SK-N-SH (cell line): ENCODE measurements at places on chromosomes 2 and 18.

- no peak for DNase-seq
Observed at GRCh38 chr2:230457073-230457768, 41.2 kb downstream of the SP100 start.

DNA sequence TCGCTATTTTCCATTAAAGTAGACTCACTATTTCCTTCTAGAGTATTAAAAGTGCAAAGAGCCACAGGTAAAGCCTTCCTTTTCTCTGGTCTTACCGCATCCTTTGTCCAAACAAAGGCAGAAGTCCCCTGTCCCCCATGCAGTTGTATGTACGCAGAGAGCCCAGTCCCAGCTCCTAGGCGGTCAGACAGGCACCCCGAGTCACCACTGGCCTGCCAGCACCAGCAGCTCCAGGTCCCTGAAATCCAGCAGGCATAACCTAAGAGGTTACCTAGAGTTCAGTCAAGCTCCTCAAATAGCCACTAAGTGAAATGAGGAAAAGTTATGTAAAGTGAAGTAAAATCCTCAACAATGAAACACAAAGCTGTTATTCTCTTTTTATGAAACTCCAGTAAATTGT, 60.4 kb upstream of the TWIST2 start:
- no peak for DNase-seq

GRCh38 chr2:26875065-26875634, 27.2 kb downstream of the DPYSL5 start:
- DNase-seq, result no peak

DNA sequence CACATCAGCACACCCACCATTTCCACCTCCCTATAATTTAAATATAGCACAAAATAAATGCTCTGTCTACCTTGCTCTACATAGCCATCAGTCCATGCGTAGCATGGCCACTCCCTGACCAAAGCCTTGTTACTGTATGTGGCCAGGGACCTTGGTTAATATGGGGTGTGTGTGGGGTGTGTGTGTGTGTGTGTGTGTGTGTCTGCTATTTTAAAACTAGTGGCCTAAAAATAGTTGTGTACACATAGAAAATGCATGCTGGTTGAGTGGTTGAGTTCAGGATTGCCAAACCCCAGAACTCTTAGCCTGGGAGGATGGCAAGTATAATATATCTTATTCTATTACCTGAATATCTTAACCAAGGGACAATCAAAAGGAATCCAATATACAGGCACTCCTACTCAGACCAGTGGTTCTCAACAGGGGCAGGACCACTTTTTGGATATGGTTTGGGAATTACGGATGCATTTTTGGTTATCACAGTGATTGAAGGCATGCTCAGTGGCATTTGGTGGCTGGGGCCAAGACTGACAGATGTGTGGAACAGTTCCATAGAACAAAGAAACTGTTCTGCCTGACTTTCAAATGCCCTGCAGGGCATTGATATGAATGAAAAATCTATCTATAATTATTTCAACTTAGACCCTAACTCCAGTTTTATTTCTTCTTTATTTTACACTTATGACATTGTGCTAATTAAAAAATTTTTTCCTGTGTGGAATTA, 72.3 kb upstream of the PSME4 start:
- DNase-seq, result no peak

- DNase-seq, result no peak
Observed at GRCh38 chr2:149183187-149183586, 144.7 kb downstream of the LYPD6B start.

- DNase-seq, result no peak
Observed at GRCh38 chr2:88069117-88069516, 1.5 kb downstream of the SMYD1 start.

GRCh38 chr2:96509114-96509846, 4.1 kb upstream of the NEURL3 start:
- DNase-seq, result peak; percentile 92

- DNase-seq, result no peak
Observed at GRCh38 chr18:78971511-78972245, 7.9 kb upstream of the SALL3 start.

GRCh38 chr2:99159594-99159993, 4.8 kb downstream of the LIPT1 start:
- no peak for DNase-seq

DNA sequence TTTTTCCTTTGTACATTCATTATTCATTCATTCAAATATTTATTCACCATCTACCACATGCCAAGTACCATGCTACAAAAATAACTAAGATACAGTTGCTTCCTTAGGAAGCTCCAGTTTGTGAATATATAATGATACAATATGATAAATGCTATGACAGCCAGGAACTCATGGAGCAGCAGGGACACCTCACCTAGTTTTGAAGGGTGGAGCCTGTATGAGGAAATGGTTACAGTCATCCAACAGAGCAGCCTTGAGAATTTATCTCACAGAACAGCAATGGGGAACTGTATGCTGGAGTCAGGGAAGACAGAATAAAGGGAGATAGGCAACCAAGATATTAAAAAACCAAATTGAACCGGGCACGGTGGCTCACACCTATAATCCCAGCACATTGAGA, 124.0 kb downstream of the OSBPL1A start:
- DNase-seq, result no peak

DNA sequence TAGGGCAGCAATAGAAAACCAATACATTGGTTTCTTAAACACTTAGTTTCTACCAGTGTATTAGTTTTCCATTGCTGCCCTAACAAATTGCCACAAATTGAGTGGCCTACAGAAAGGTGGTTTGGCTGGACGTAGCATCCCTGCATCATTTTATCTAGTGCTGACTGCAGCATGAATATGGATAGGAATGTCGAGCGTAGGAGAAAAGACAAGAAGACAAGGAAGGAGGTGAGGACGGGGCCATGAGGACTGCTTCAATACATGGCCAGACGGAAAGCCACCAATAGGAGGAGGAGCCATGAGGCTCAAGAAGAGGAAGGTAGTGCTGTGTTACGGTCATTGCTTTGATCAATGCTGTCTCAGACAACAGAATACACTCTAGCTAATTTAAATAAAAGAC, 154.5 kb upstream of the NDUFV2 start:
- DNase-seq, result no peak

GRCh38 chr18:79786304-79786703, 11.4 kb upstream of the KCNG2 start:
- no peak for DNase-seq

DNA sequence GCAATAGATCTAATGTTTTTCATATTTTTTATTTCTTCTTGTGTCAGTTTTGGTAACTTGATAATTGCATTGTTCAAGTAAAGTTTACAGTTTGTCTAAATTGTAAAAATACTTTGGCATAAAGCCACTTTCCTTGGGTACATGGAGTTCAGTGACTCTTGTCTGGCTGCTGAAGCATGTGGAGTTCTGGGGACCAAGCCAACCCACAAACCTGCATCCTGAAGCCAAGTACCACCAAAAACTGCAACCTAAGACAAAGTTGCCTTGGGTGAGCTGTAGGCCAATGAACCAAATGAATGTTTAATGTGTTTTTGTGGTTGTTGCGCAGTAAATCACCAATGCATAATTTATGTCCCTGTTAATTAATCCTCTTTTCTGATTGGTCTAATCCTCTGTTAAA, 872.6 kb downstream of the BCL11A start:
- DNase-seq, result no peak

- no peak for DNase-seq
Observed at GRCh38 chr2:44555700-44556099, 194.0 kb downstream of the CAMKMT start.

DNA sequence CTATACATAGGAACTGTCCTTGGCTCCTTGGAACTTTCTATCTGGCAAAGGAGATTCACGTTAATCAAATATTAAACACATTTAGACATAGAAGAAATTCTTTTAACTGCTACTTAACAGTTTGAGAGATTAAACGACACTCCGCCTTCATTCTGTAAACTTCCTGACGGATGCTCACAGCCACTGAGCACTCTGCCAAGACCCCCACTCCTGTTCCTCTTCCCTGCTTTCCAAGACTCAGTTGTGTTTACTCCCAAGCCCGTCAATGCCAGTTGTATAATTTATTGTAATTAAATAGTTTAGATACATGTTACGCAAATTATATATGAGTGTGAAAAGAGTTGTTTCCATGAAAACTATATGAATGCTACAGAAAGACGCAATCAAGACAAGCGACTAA, 321.4 kb upstream of the EPHA4 start:
- DNase-seq, result no peak

DNA sequence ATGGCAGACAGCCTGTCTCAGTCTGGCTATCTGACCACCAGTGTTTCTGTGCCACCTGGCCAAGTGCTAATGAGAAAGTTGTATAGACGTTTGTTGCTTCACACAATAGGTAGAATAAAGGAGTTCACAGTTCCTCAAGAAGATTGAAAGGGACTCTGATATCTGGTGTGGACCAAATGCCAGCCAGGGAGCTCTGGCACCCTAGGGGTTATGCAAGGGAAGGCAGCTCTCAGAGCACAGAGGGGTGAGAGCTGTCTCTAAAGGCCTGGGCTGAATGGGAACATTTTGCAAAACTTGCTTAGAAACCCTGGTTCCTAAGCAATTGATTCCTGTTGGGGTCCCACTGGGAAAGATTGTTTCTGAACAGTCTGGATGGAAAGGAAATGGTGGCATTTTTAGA, 553.8 kb downstream of the EPHA4 start:
- DNase-seq, result no peak

- DNase-seq, result no peak
Observed at GRCh38 chr2:69538872-69539548, 101.8 kb upstream of the NFU1 start.

GRCh38 chr2:60885683-60886082, 4.3 kb downstream of the REL start:
- no peak for DNase-seq

- DNase-seq, result no peak
Observed at GRCh38 chr2:108351889-108352288, 25.9 kb upstream of the SULT1C4 start.

DNA sequence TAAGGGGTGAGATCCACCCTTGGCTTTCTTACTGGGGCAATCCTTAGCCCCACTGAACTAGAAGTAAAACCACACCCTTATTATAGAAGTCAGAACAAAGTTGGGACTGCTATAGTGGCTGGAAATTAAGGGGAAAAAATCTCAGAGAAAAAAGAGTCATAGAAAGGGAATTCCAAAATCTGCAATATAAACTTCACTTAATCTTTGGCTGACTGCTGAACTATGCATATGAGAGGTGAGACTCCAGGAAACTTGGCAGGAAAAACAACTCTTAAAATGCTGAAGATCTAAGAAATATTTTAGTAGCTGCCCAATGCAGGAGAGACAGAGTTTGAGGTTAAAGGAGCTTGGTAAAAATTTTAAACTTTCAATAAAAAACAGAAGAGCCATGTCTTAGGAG, 201.8 kb upstream of the FN1 start:
- DNase-seq, result no peak

DNA sequence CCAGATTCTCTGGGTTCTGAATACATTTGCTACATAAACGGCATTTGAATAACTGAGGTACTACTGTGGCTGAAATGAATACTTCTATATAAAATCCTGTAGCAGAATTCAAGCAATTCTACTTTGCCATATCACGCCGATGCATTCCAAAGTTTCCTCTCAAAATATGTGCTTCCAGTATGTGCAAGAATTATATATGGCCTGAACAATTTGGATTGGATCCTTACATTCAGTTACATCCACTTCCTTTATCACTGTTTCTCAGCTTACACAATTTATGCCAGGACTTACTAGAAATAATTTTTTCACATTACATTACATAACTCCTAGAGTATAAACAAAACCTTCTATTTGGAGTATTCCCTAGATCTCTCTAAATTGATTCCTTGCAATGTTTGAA, 46.3 kb upstream of the STAT4 start:
- no peak for DNase-seq

DNA sequence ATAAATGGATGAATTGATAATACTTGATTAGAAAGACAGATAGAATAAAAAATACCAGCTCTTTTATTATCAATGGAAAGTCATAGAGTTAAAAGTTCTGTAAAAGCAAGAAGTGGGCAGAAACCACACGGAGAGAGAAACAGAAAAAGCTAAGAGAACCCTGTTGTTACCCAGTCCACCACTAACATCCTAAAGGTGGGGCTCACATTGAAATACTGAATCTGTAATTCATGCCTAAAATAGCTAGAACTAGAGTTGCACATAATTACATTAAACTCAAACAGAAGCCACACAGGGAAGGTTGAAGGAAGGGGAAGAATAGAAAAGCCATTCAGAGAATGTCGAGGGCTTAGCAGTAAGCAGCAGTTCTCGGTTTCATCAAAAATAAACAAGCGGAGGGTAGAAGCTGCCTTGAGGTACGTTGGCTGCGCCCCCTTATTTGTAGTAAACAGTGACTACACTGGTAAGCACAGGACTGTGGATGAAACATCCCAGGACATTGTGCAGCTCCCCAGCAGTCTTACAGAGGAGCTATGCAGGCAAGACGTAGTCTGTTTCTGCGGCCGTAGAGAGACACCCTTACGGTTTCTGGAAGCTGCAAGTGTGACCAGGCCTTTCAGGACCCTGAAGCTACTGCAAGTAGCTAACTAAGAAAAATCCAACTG, 1247.0 kb upstream of the GYPC start:
- DNase-seq, result no peak

DNA sequence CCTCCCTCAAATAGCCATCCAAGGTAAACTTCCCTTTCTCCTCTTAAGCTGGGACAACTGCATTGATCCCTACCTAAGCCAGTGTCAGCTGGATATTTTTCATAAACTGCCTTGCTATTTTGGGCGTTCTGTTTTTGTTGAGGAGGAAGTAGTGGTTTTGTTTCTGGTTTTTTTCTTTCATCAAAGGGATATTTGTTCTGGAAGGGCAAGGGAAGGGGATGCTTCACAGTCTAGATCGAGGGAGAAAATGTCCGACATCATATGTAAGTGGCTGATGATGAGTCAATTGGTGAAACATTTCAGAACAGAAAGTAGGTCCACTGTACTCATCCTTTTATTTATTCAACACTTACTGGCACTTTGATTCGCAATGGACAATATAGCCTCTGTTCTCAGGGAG, 31.0 kb downstream of the TANC1 start:
- no peak for DNase-seq
